Activated gamma-delta T cell treated with Interleukin-2 at 50 U/mL for 16 hours (primary cell): ENCODE measurements at places on chromosomes 5 and 9.

DNA sequence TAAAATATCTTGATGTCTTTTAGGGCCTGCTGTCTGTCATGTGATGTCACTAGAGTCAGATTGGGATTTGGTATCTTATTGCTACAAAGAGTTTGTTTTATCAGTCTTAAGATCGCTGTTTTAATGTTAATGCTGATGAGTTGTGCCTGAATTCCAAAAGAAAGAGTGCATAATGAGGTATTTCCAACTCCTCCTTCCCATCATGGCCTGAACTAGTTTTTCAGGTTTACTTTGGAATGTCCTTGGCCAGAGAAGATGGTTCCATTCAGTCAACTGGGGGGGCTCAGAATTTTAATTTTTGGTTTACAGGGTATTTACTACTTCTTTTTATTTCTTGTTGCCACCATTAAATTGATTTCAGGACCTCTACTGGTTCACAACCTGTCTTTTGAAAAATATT is 74.3 kb upstream of the MARCHF11 start:
- DNase-seq: no peak

GRCh38 chr5:149046196-149046829 is 16.5 kb downstream of the SH3TC2 start:
- DNase-seq: no peak

DNA sequence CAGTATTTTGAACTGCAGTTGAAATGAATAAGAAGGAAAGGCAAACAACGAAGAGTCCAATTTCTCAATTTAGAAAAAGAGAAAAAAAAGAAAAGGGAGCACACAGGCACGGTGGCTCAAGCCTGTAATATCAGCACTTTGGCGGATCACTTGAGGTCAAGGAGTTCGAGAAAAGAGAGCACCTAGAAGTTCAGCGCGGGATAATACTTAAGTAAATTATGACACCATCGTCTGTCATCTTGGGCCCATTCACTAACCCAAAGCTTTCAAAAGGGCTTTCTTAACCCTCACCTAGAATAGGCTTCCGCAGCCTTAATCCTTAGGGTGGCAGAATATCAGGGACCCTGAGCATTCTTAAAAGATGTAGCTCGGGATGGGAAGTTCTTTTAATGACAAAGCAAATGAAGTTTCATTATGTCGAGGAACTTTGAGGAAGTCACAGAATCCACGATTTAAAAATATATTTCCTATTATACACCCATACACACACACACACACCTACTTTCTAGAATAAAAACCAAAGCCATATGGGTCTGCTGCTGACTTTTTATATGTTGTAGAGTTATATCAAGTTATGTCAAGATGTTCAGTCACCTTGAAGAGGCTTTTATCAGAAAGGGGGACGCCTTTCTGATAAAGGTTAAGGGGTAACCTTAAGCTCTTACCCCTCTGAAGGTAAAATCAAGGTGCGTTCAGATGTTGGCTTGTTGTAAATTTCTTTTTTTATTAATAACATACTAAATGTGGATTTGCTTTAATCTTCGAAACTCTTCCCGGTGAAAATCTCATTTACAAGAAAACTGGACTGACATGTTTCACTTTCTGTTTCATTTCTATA is 602 bp upstream of the CD274 start:
- DNase-seq: no peak

- DNase-seq: no peak
These were observed 161.3 kb downstream of the NIPBL start for GRCh38 chr5:37037840-37038239.

- no peak for DNase-seq
These were observed 8.7 kb downstream of the FAM193B start for GRCh38 chr5:177545487-177546257.

- DNase-seq: no peak
These were observed 280.5 kb downstream of the ACTL7B start for GRCh38 chr9:108575276-108575675.

DNA sequence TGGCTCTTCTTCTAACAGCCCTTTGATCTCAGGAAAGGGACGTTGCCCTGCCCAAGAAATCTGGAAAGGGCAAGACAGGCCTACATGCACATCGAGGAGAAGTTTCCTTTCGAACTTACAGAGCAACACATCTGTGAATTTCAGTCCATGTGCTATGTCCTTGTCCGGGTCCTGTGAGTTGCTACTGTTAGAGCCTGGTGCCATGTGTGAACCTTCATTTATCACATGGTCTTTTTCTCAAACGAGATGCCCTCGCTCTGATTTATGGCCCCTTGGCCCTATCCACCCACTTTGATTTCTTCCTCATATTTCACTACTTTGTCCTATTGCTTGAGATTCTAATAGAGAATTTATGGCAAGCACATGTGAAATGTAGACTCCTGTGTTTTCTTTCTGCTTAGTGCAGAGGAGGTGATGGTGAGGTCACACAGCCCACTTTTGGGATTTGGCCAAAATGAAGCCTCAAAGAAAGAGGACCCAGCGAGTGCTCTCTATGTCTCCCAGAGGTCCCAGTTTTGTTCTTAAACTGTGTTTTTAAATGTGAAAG is 153.1 kb downstream of the SNCAIP start:
- DNase-seq: no peak

- no peak for DNase-seq
These were observed 1.6 kb downstream of the CEMIP2 start for GRCh38 chr9:71766663-71767062.

- no peak for DNase-seq
These were observed 144.2 kb upstream of the SMARCA2 start for GRCh38 chr9:1870915-1871314.
